ENCODE measurements at places on chromosomes 2 and 18.

DNA sequence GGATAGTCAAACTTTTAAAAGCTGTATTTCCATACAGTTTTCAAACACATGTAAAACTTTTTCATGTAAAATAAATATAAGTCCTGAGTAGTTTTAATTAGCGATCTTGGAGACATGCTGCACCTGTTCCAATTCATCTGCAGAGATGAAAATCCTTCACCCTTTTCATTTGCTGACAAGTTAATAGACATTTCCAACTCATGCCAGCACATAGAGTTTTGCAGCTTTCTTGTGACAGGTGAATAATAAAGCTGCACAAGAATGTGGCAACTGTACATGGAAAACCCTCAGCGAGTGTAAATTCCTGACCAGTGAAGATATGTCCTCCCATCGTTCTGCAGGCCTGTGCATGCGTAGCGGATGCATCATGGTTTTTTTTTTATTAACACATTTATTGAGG, 771.4 kb downstream of the TDRD15 start:
- no peak for DNase-seq

GRCh38 chr2:207161247-207162123, 4.3 kb downstream of the KLF7 start:
- no peak for DNase-seq

DNA sequence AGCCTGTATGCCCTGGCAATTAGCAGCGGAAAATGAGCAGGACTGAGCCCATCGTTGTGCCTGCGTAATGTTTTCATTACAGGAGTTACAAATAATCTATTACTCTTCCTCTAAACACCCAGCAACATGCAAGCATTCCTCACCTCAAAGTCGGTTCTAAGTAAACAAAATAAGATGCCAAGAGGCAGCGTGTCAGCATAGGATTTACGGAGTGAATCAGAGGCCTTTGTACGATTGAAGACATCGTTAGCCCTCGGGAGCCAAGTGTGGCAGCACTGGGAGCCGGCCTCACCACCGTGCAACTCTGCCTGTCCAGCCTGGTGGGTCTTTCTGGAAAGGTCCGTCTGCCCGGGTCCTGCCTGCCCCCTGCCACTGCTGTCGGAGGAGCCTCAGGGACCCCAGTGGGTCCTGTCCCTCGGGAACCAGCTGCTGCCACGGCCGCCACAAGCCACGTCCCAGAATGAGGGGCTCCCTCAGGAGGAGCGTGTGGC, 80.1 kb upstream of the CTDP1 start:
- peak; percentile 76 for DNase-seq

GRCh38 chr2:181780657-181781056, 100.3 kb upstream of the NEUROD1 start:
- no peak for DNase-seq

DNA sequence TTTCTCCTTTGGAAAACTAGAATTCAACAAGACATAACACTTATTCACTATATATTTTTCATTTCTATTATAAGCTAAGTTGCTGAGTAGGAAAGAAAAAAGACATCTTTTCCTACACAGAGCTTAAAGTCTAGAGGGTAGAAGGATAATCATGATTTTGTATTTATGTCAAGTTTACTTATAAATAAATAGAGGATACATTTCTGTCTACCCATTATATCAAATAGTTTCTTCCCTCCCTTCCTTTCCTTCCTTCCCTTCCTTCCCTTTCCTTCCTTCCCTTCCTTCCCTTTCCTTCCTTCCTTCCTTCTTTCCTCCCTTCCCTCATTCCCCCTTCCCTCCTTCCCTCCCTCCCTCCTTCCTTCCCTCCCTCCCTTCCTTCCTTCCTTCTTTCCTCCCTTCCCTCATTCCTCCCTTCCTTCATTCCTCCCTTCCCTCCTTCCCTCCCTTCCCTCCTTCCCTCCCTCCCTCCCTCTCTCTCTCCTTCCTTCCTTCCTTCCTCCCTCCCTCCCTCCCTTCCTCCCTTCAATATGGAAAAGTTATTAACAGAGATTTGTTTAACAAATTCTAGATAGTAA, 308.4 kb upstream of the COL3A1 start:
- DNase-seq = no peak

GRCh38 chr2:44843086-44843485, 98.4 kb upstream of the SIX3 start:
- no peak for DNase-seq

DNA sequence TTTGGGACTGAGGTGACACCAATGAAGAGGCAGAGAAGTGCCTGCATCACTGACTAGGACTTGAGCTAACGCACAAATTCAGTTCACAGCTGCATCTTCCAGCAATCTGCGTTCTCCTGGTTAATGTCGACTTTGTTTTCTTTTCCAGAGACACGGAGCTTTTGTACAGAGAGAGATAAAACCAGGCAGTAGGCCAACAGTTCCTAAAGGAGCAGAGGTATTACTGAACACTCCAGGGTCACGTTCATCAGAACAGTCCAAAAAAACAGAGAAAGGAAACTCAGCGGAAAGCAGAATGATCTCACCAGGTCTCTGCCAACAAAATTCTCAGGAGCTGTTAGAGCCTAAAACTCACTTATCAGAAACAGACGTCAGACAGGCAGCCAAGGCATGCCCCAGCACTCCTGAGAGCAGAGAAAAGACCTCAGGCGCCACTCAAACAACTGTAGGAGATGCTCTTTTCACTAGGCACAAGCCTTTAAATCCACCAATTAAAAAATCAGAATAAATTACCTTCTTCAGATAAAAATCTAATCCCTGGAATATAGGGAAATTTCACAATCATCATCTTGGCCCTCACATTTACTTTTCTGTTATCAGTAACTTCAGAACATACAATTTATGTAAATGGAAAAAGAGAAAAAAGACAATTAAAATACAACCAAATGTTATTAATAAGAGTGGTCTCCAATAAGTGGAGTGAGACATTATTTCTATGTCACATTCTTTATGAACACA, 95.9 kb upstream of the SPTBN1 start:
- peak; percentile 30 for DNase-seq
